Stimulated activated naive CD8-positive, alpha-beta T cell treated with anti-CD3 and anti-CD28 coated beads, Interleukin-15, amount 100 ng/mL, for 72 hours (primary cell): ENCODE measurements at places on chromosomes 1 and 21.
A peak's percentile ranks its signal among the peaks of the same experiment; 100 is the strongest.

- DNase-seq, result no peak
Observed at GRCh38 chr1:112878321-112878720, 77.7 kb downstream of the SLC16A1 start.

DNA sequence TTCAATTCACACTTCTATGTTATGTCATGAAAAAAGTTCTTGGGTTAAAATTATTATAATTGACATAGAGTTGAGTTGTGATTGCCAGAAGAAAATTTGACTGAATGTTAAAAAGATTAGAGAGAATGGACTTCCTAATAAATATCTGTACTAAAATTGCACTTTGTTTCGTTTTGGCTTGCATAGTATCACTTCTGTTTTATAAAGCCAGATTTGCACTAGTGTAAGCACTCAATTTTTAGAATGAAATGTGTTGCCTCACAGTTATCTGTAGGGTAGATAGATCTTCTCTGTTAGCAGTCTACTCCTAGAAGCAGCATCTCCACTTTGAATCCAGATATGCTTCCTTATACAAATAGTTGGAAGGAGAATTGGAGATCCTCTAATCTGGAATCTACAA, 95.2 kb upstream of the MPC2 start:
- DNase-seq, result no peak

- no peak for DNase-seq
Observed at GRCh38 chr1:44521378-44522080, 116.5 kb downstream of the RNF220 start.

GRCh38 chr1:236149696-236150228, 7.4 kb downstream of the GPR137B start:
- no peak for DNase-seq

DNA sequence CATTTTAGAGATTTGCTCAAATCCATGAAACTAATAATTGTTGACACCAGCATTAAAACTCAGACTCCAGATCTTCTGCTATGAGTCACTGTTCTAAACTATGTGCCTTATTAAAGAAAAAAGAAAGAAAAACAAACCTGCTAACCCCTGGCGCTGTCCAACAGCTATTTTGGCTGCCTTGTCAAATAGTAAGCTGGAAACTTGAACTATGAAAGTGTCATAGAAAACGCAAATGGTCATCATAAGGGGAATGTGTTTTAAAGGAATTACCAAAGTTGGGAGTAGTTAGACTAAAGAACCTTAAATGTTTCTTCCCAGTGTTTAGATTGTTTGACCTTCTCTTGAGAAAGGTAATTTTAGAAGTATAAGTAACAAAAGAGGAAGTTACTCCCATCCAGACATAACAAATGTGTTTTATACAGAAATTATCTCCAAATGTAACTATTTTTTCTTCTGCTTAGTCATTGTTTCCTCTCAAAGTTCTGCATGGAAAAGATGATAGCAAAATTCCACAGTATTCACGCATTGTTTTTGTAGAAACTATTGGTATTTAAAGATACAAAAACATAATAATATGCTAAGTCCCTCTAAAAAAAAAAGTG, 272.4 kb downstream of the TPR start:
- DNase-seq, result no peak

DNA sequence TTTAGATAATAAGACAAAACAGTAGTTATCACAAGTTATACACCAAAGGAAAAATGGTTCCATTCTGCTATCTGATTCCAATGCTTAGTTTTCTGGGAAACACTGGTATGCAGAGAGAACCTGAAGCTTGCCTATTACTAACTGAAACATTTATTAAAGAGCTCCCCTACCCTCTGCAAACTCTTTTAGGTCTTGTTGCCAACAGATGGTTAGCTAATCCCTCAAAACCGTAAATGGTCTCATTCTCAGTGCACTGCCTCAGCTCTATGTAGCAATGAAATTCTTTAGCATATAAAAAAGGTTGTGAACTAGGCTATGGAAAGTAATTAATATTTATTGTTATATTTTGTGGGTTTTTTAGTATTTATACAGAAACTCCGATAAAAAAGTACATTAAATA, 20.4 kb downstream of the C21orf91 start:
- DNase-seq, result no peak

DNA sequence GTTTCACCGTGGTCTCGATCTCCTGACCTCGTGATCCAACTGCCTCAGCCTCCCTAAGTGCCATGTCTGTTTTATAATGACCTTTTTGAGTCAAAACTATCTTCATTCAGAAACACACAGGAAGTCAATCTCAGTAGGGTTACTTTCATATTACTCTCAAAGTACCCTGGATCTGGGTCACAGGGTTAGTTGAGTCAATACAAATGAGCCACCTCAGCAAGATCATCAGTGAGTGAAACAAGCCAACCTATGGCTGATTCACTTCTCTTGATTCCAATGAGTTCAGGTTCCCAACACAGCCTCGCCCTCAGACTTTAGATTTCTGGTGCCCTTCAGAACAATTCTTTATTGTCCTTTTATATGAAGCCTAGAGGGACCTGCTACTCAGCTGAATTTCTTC, 76.9 kb downstream of the ZC3H11B start:
- no peak for DNase-seq

- DNase-seq, result no peak
Observed at GRCh38 chr1:235625340-235625739, 24.2 kb downstream of the GNG4 start.

DNA sequence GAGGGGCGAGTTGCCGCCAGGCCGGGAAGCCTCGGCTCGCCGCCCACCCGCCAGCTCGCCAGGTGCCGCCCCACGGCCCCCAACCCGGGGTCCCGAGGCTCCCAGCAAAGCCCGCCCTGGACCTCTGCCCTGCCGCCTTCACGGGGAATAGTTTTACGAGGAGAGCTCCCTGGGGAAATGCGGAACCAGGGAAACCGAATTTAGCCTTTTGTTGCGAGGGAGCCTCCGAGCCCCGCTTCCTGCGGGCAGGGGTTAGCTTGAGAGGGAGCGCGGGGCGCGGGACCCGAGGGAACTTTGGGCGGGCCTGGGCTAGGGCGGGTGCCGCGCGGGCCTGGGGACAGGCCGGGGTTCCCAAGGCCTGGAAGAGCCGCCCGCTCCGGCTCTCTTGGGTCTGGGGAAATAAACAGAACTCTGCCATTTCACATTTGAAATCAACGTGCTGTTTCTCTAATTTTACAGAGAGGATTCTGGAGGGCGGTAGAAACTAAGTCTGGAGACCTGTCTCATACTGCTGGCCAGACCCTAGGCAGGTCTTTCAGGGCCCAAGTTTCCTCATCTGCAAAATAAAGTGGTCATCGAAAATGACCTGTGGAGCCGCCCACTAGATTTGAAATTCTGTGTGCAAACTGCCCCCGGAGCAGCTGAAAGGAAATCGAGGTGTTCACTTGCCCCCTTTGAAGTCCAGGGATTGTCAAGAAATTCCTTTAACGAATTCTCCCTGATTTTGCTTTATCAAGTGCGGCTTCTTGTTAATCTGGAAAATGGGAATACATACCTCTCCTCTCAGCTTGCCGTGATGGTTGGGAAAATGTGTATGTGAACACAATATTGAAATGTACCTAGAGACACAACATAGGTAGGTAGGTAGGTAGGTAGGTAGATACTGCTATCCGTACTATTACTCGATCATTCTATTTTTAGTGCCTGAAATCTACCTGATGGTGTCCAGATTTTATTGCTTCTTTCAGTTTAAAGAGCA, 749 bp upstream of the GLUL start:
- DNase-seq, result peak; percentile 43

DNA sequence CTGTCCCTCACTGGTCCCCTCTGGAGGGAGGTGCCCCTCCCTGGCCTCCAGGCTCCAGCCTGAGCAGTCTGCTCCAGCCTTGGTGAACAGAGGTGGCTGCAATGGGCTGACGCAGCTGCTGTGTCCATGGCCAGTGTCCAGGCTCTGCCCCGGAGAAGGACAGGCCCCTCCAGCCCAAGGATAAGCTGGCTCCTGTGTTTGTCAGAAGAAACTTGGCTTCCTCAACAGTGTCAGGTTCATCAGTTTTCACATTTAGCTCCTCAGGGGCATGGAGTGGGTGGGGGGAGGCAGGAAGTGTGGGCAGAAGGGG, 402.8 kb downstream of the MATN1 start:
- no peak for DNase-seq

- no peak for DNase-seq
Observed at GRCh38 chr1:248918131-248918530, 12.1 kb downstream of the PGBD2 start.

- DNase-seq, result no peak
Observed at GRCh38 chr1:170001266-170001665, 73.2 kb downstream of the KIFAP3 start.

DNA sequence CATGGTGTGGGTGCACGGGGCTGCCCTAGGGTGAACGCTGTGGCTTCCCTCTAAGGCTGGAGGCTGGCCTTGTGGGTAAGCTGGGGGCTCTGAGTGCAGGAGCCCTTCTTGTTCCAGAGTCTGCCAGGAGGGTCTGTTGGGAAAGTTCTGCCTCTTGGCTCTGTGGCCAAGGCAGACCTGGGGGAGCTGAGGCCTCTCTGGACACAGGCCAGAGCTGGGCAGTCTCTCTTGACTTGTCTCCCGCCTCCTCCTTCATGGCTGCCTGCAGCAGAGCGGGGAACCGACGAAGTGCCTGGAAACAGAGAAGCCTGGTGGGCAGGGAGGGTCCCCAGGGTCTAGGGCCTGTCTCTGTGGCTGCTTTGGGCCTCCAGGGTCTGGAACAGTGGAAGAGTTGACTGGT, 30.3 kb upstream of the PEX10 start:
- no peak for DNase-seq

GRCh38 chr1:14538335-14538734, 60.1 kb upstream of the KAZN start:
- DNase-seq, result no peak

DNA sequence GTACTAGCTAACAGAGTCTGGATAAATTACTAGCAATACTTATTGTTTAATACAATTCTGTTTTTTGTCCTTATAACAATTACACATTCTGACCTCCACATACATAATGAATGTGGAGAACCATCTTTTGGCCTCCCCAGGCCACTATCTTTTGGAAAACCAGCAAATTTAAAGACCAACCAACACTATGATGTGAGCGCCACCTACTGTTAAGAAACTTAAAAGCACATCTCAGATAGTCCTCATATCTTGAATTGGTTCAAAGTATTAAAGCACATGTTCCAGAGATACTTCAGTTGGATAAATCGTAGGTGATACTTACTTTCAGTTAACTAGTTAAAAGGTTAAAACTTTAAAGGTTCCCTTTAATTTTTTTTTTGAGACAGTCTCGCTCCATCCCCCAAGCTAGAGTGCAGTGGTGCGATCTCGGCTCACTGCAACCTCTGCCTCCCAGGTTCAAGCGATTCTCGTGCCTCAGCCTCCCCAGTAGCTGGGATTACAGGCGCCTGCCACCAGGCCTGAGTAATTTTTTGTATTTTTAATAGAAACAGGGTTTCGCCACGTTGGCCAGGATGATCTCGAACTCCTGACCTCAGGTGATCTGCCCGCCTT, 29.3 kb upstream of the USP1 start:
- DNase-seq, result no peak

GRCh38 chr1:180947901-180948640, 35.4 kb downstream of the KIAA1614 start:
- DNase-seq, result no peak

- no peak for DNase-seq
Observed at GRCh38 chr1:150530491-150531159, 15.1 kb downstream of the FALEC start.

DNA sequence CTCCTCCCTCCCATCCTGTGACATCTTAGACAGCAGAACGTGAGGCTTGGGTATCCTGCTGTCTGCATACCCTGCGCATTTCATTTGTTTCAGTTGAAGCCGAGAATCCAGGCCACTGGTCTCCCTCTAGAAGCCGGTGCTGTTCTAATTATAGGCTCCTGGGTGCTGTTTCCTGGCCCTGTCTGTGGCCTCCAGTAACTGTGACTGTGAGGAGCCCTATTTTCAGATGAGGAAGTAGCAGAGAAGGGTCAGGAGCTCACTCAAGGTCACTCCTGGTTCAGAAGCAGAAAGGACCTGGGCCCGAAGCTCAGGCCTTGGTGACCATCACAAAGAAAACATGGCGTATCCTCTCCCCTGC, 24.0 kb downstream of the COQ8A start:
- no peak for DNase-seq

DNA sequence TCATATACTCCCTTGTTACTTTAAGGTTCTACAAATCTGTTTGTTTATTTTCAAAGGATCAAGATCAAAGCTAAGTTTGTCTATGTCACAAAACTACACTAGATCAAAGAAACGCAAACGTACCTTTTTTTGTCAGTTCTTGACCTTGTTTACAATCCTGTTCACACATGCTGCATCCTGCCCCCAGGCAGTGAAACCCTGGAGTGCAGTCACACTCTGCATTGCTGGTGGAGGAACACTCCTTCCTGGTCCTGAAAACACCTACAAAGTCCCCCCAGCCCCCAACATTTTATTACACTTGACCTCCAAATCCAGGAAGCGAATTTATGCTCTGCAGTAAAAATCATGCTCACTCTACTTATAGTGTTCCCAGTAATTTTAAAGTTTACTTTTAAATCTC, 2.6 kb downstream of the TNFRSF9 start:
- DNase-seq, result no peak

DNA sequence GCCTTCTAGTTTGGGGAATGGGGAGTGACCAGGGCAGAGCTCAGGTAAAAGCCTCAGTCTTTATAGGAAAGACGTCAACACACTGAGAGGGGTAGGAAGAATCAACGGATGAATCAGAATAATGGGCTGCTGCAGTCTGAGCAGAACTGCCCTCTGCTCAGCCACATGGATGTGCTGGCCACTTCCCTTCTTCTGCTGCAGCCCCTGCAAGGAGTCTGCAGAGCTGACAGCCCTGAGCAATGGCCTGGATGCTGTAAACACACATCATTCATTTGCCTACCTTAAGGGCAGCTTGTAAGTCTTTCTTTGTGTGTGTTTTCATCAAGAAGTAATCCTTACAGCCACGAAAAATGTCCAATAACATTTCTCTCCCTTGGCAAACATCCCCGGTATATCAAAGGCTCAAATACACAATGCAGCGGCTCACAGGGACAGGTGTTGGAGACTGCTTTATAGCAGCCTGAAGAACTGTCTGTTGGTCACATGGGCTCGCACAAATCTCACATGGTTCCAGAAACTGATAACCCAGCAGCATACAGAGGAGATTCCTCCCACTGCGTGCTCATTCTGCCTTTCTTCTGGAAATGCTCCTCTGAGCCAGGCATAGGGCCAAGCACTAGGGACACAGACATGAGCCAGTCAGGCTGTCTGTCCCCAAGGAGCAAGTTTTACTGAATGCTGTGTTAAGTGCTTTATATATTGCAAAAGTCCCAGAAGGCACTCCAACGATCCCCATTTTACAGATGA, 110.1 kb downstream of the HMGB4 start:
- DNase-seq, result no peak

GRCh38 chr1:9833632-9834031, 9.9 kb upstream of the CLSTN1 start:
- DNase-seq, result no peak
